ENCODE measurements at places on chromosomes 2 and 18.

DNA sequence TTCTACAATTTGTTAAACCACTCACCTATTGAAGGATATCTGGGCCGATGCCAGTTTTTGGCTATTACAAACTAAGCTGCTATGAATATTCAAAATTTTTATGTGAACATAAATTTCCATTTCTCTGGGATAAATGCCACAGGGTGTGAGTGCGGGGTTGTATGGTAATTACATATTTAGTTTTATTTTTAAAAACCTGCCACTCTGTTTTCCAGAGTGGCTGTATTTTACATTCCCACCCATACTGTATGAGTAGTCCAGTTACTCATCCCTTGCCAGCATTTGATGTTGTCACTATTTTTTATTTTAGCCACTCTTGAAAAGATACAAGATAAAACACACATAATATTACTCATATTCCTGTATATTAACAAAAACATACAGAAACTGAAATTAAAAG is 22.9 kb downstream of the GRP start:
- DNase-seq: no peak

GRCh38 chr2:75022516-75022915 is 64.1 kb downstream of the POLE4 start:
- DNase-seq: no peak

DNA sequence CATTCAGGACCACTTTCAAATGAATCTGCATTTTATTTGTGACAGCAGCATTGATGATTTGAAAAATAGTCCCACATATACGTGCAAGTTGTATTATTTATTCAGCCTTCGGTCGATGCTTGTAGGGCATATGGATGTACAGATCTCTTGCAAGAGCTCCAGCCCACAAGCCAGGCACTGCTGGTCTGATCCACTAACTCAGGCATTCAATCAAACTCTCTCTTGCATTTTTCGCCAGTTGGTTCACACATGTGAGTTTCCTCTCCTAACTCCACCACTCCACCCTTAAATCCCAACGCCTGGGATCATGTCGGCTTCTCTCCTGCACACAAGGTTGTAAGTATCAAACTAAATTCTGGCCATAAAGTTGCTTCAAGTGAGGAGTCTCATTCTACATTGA is 318.7 kb downstream of the CYP26B1 start:
- DNase-seq: no peak

DNA sequence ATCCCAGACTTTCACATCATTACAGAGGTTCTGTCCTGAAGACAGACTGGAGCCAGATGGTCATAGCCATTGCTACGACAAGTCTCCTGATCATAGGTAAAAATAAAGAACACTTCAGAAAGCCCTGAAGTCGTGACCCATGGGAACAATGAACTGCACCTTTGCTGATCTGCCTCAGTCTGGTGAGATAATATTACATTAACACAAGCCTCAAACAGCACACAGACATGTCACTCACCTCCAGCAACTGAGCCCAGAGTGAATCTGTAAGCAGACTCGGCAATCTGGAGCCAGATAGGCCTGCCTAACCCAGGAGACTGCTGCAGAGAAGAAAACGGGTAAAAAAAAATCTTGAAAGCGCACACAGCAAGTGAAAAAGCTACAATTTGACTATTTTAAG is 79.2 kb downstream of the SLC25A12 start:
- DNase-seq: no peak

GRCh38 chr18:35460736-35461161 is 37.0 kb downstream of the INO80C start:
- no peak for DNase-seq
